ENCODE measurements at places on chromosomes 3 and 15.
A peak's percentile ranks its signal among the peaks of the same experiment; 100 is the strongest.

DNA sequence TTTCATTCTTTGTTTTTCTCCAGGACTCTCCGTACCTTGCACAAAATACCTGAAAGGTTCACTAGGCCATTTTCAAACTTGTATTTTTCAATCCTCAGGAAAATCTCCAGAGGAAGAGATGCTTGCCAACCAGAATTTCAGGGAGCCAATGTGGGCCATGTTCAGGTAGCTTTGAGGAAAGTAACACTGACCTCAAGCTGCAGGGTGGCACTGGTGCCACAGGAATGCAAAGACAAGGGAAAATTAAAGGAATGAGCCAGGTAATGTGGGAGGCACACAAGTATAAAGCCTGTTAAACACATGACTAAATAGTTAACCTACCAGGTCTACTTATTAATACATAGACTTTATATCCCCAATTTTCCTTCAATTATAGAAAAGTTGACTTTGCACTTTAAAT is 51.9 kb upstream of the GAP43 start:
- DNase-seq: no peak

DNA sequence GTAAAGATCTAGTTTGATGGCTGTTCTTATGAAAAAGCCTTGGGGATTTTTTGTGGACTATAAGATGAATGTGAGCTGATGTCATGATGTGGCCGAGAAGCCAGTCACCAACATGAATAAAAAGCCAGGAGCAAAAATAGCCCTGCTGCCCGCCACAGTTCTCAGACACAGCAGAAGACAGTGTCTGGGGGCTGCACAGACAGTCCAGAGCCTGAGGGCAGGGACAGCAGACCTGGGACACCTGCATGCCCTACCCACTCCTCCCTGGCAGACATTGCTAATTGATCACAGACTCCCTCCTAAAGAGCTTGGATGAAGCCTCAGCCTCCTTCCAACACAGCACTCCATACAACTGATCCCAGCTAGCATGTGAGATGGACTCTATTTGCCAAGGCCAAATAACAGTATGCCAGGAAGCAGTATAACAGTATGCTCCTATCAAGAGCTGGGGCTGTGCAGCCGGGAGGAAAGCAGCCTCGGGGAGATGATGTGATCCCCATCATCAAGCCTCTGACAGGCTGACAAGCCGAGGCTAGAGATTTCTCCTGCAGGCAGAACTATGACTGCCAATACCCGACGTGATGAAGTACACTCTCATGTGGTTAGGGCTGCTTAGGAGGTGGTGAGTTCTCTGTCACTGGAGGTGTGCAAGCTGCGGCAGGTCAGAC is 105.4 kb upstream of the RPL32 start:
- peak; percentile 28 for DNase-seq

DNA sequence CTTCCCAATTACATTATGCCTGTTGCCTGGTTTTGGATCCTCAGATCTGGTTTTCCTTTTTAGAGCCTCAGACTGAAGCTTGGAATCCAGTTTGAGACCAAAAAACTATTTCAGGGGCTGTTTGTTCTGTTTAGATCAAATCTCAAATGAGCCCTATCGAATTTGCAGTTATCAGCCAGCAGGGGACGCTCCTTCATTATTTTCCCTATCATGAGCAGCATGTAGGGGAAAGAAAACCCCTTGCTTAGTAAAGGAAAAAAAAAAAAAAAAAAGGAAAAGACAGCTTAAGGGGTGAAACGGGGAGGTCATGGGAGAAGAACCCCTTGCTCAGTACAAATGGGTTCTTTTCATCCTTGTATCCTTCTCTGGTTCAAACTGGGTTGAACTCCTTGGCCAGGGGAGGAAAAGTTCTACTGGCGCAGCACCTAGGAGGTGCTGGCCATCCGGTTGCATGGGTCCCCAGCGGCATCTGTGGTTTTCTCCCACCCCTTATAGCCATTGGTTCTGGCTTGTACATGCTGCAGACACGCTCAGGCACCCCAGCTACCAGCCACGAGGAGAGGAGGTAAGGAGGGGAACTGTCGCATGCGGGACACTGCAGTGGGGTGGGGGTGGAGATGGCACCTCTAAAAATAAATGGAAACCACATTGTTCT is 1375.1 kb upstream of the ALCAM start:
- DNase-seq: no peak

GRCh38 chr3:112230033-112230432 is 64.0 kb downstream of the SLC9C1 start:
- DNase-seq: no peak

GRCh38 chr3:186532598-186533072 is 11.5 kb downstream of the CRYGS start:
- no peak for DNase-seq

DNA sequence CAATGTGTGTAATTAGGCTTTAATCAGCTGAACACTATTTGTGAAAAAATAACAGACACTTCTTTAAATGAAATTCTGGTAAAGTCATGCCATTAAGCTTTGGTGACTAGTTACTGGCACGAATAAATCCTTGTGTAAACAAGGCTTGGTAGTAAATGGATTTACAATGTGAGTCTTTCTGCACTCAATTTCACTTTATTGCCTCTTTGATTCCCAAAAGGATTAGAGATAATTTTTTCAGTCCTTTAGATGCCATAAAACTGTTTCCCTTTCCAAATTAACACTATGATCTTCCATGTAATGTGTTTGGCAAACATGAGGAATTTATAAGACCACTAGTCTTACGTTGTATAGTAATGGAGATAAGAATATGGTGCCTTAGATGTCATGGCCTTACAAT is 339.5 kb upstream of the DNAJC19 start:
- no peak for DNase-seq

DNA sequence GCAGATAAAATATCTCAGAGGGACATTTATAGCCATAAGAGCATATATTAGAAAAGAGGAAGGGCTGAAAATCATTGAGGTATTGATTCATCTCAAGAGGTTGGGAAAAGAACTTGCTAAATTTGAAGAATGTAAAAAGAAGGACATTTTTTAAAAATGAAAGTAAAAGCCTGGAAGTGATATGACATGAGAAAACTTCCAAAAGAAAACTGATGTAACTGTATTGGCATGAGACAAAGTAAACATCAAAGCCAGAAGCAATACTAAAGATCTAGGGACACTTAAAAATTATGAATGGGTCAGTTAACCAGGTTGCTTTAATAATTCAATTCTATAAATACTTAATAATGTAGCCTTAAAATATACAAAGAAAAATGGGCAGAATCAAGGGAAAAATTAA is 31.9 kb downstream of the CEP63 start:
- no peak for DNase-seq

- DNase-seq: no peak
These were observed 329.4 kb downstream of the TBC1D5 start for GRCh38 chr3:17412950-17413530.

GRCh38 chr3:196600359-196600758 is 31.9 kb downstream of the FBXO45 start:
- no peak for DNase-seq

- no peak for DNase-seq
These were observed 7.8 kb upstream of the ZNF710 start for GRCh38 chr15:89993349-89993748.

- DNase-seq: no peak
These were observed 55.2 kb downstream of the KCNAB1 start for GRCh38 chr3:156175570-156175969.
